ENCODE measurements at places on chromosomes 6 and 20.

- DNase-seq = no peak
Measured at GRCh38 chr6:2688401-2689064, 62.2 kb downstream of the MYLK4 start.

GRCh38 chr20:48393311-48393685 lies 434.5 kb downstream of the PREX1 start:
- DNase-seq = no peak

GRCh38 chr6:17392978-17393891 lies at the start of gene CAP2:
TSS of gene CAP2 (plus strand) at chr6:17393595. CDS start at chr6:17421556, 27,961 bp downstream.
- DNase-seq = peak; percentile 86

GRCh38 chr6:2823104-2823850 lies 18.4 kb downstream of the SERPINB1 start:
- DNase-seq = no peak

- DNase-seq = no peak
Measured at GRCh38 chr6:19391926-19392325, 445.2 kb upstream of the ID4 start.

DNA sequence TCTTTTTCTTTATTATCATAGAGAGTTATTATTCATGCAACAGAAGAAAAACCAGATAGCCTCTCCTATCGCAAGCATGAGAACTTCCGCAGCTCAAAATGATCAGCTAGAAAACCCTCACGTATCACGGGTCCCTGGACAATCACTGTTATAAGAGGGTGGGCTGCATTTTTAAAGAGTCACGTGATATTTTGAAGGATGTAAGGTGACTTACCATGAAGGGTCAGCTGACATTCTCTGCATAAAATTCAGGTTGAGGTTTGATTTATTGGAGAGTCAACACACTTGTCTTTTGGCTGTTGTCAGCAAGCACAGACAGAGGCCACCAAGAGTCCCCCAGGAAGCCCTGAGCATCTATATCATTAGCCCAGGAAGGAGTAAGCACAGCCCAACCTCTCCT lies 39.5 kb downstream of the ID4 start:
- DNase-seq = no peak

GRCh38 chr6:117200067-117200466 lies 65.3 kb upstream of the VGLL2 start:
- no peak for DNase-seq

- DNase-seq = no peak
Measured at GRCh38 chr6:149130090-149130489, 187.4 kb upstream of the TAB2 start.

DNA sequence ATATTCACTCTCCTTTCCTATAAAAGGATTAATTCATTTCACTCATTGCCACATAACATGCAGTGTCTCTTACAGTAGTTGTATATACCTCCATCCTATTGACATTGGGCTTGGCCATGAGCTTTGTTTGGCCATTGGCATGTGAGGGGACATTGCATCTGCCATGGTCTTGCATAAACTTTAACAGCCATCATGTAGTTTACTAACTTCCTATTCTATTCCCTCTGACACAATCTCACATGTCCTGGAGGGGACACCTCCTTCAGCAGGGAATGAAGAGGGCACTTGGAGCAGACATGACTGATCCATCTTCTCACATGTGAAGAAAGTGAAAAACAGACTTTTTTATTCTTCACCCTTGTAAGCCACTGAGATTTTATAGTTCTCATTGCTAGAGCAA lies 115.5 kb upstream of the MARCKS start:
- DNase-seq = no peak

GRCh38 chr6:158411998-158412397 lies 99.7 kb downstream of the TULP4 start:
- no peak for DNase-seq

- peak; percentile 87 for DNase-seq
Measured at GRCh38 chr6:107657755-107658461, 166.2 kb downstream of the SCML4 start.

DNA sequence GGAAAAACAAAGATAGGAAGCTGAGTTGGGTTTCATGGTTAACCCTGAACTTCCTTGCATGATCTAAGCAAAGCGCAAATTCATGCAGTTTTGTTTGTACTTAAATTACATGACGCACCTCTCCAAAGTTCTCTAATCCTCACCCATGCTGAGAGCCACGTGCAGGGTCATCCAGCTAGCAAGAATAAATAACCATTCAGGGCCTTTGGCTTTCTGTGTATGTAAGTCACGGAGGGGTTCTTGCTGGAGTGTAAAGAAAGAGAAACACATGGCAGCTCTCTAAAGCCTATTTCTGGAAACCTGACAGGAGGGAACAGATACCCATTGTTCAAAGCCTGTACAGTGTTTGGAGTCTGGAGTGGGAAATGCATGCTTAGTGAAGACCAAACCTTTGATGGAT lies 171.7 kb upstream of the CCN2 start:
- peak; percentile 38 for DNase-seq

DNA sequence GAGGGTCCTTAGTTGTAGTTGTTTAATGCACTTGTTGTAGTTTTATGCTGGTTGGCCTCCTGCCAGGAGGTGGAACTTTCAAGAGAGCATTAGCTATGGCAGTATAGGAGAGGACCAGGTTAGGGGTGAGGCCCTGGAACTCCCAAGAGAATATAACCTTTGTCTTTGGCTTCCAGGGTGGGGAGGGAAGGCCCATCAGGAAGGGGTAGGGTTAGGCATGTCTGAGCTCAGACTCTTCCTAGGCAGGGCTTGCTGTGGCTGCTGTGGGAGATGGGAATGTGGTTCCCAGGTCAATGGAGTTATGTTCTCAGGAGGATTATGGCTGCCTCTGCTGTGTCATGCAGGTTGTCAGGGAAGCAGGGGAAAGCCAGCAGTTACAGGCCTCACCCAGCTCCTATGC lies 20.0 kb upstream of the GABRR1 start:
- no peak for DNase-seq

DNA sequence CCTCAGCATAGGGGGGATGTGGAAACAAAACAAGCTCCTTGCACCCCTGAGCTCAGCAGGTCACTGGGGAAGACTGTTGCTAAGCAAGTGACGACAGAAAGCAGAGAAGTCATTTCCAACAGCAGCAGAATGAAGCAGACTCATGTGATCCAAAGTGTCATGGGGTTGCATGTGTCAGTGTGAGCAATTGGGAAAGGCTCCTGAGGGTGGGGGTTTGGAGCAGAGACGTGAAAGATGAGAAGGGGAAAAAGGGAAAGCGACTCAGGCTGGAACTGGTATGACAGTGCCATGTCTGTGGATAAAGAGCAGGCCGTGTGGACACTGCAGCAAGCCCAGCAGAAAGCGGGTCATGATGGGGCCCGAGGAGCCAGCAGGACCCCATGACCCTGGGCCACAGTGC lies 363.9 kb downstream of the PREX1 start:
- DNase-seq = peak; percentile 36

GRCh38 chr6:166393535-166393823 lies 10.7 kb upstream of the MPC1 start:
- no peak for DNase-seq

DNA sequence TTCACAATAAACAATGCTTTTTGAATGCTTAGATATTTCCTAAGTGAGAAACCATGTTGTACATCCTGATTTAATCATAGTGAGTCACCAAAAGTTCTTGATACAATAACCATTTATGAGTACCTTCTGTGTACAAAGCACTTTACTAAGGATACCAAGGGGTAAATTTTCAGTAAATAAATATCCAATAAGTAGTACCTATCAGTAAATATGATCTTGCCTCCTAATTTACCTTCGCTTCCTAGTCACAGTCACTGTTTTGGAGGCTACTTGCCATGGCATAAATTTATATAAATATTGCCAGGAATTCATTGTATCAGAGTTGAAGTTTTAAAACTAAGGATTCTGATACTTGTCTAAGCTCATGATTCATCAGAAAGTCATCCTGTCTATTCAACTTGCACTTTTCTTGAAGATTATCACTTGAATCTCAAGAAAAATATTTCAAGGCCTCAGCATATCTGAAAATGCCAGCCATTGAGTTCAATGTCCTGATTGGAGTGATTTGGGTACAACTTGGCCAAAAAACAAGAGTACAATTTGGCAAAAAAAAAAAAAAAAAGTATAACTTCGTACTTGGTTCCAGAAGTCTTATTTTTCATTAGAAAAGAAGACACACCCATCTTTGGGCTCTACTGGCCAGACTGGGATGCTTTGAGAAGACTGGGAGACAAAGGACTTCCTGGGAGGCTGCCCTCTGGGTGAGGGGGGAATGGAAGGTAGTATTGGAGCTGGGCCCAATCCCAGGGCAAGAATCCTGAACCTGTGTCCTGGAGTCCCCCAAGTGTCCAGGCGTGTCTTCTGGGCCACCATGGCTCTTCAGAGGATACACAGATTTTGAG lies 32.8 kb downstream of the RAB22A start:
- DNase-seq = no peak

- no peak for DNase-seq
Measured at GRCh38 chr6:160077526-160077925, 44.1 kb upstream of the SLC22A1 start.

GRCh38 chr6:6591778-6592465 lies 3.4 kb downstream of the LY86 start:
- DNase-seq = no peak

DNA sequence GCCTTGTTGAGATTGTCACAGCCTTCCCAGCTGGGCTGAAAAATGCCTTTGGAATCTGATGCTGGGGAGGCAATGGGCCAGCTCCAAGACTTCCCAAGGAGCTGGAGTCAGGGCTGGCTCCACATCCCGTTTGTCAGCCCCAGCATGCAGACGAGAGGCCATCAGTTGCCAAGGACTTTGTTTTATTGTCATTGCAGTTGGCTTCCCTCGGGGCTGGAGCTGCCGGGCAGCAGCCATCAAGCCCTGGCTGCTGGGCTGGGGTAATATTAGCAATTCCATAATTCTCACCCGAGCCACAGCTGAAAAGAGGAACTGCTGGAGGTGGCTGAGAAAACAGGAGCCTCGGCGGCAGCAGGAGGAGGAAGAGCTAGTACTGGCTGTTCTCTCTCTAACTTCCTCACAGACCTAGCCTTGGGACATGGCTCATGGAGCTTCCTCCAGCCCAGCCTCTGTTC lies 182.5 kb downstream of the CDC5L start:
- peak; percentile 84 for DNase-seq

DNA sequence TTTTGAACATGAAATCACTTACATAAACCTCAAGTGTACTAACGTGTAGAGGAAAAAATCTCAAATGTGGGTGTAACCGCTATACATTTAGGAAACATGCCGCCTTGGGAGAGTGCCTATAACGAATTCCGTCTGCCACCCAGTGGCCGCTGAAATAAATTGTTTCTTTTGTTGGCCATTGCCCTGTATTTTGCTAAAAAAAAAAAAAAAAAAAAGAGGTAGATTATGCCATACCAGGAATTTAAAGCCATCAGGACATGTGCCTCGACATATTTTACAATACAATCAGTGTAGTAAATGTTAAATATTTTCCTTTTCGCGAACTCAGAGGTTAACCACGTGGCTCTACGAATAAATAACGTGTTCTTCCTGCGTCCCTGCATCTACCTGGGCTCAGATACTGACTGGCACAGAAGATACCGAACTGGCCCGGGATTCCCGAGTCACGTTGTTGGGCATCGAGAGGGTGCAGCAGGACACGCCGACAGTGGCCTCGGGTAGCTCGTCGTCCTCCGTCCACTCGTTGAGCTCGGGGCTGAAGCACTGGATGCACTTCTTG lies 14.3 kb downstream of the KLHL31 start:
- peak; percentile 80 for DNase-seq

DNA sequence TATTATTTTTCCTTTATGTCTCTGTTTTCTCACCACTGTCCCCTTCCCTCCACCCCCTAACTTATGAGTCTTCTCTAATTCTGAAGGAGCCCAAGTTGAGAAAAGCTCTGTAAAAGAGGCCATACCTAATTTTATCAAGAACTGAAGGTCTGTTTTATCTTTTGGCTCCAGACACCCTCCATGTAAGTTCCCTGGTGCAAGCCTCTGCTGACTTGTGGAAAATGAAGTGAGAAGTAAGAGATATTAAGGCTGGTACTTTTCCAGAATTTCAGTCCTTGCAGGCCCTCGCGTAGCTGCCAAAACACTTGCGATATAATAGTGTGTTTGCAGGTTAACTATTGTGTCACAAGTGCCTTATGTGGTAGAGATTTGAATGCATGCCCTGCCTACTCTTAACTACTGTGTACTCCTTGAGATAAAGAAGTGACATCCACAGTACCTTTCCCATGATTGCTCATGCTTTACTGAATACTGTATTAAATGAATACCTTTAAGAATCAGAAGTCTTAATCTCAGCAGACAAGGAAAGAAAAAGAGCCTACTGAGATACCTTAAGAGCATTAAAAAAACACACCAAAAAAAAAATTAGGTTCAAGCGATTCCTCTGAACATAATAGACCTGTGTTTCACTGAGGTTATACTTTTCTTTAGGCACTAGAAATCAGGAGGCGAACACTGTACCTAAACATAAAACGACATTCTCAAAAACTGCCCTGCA lies 143.6 kb upstream of the ZNF184 start:
- DNase-seq = no peak

DNA sequence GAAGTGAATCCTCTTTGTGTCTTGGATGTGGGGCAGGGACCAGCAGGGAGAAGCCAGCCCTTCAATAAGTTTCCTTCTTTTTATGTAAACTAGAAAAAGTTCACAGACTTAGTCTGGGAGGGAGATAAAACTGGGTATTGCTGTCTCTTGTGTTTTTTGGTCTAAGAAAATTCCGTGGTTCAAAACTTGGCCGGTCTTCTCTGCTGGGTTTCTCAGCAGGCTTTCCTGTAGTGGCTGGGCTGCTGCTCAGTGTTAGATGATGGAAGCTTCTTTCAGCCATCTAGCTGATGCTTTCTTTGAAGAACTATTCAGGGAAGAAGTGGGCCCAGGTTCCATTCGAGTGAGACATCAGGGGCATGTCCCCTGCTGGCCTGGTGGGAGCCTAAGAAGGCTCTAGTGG lies 70.7 kb upstream of the SCP2D1 start:
- DNase-seq = no peak

- no peak for DNase-seq
Measured at GRCh38 chr6:130843575-130844320, 16.5 kb downstream of the SMLR1 start.

GRCh38 chr20:48668451-48668946 lies 159.3 kb downstream of the PREX1 start:
- DNase-seq = peak; percentile 86

- no peak for DNase-seq
Measured at GRCh38 chr6:21754891-21755290, 161.3 kb downstream of the SOX4 start.

GRCh38 chr6:161554883-161555282 lies 281.0 kb upstream of the AGPAT4 start:
- no peak for DNase-seq

- no peak for DNase-seq
Measured at GRCh38 chr6:82208913-82209312, 38.6 kb downstream of the IBTK start.

- DNase-seq = no peak
Measured at GRCh38 chr6:100412872-100413271, 51.8 kb downstream of the SIM1 start.

Measured in right hindlimb (tissue), 1 donor.